ENCODE measurements at places on chromosomes 11 and 22.

GRCh38 chr11:46295312-46296058 is 18.0 kb downstream of the CREB3L1 start:
- DNase-seq = no peak

GRCh38 chr11:47534704-47535251 is 18.2 kb downstream of the CELF1 start:
- DNase-seq = no peak

GRCh38 chr22:30866811-30867271 is 101.7 kb downstream of the MORC2 start:
- peak; percentile 22 for DNase-seq

GRCh38 chr11:73315293-73316020 is 7.4 kb downstream of the ARHGEF17 start:
- no peak for DNase-seq

- no peak for DNase-seq
These were observed 64.8 kb downstream of the MUC15 start for GRCh38 chr11:26507229-26507628.

DNA sequence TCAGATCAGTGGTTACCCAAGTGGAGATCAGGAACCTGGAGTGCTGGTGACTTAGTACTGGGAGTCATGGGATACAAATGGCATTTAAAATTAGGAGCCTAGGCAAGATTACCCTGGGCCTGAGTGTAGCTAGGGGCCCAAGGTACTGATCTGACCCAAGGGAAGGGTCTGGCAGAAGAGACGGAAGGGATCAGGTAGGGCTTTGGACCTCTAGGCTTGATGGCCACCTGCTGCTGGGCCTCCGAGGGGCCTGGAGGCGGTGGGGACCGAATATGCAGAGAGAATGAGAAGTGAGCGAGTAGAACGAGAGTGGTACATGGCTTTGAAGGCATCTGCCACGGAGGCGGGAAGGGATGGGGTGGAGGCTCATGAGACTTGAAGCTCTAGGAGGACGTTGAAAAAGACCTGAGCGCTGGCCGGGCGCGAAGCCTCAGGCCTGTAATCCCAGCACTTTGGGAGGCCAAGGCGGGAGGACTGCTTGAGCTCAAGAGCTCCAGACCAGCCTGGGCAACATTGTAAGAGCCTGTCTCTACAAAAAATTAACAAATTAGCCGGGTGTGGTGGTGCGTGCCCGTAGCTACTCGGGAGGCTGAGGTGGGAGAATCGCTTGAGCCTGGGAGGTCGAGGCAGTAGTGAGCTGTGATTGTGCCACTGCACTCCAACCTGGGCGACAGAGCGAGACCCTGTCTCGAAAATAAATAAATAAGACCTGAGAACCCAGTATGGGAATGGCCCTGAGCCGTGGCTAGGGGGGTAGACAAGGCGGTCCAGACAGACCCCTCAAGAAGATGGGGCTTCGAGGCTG is 563 bp upstream of the PPIL2 start:
- no peak for DNase-seq

GRCh38 chr11:132185726-132186592 is 815.5 kb downstream of the NTM start:
- DNase-seq = no peak

GRCh38 chr22:42945027-42945426 is 69.9 kb downstream of the PACSIN2 start:
- no peak for DNase-seq

DNA sequence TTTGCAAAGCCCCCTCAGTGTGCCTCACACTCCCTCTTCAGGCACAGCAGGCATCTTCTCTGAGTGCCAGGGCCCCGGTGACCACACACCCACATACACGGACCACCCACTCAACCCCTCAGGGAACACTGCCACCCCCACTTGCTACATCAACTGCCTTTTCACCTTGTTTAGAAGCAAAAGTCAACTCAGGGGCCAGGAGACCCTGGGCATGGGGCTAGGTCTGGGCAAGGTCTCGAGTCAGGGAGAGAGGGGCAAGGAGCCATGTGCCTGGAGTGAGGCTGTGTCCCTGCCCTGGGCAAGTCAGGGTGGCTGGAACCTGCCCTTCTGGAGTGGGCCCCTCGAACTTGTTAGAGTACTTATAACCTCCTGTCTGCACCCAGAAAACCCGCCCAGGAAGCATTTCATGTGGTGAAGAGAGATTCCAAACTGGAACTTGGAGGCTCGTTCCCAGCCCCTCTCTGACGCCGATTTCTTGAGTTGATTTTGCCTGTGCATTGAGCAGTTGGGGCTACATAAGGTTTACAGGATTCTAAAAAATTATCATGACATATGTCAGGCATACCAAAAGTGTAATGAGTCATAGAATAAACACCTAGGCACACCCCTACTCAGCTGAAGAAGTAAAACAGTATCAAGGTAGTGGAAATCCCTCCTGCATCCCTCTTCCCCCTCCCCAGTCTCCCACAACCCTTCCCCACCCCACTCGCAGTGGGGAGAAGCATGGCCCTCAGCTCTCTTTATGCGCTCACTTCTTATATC is 74.3 kb downstream of the MYEOV start:
- no peak for DNase-seq

GRCh38 chr11:41042688-41043087 is 416.8 kb downstream of the LRRC4C start:
- no peak for DNase-seq

DNA sequence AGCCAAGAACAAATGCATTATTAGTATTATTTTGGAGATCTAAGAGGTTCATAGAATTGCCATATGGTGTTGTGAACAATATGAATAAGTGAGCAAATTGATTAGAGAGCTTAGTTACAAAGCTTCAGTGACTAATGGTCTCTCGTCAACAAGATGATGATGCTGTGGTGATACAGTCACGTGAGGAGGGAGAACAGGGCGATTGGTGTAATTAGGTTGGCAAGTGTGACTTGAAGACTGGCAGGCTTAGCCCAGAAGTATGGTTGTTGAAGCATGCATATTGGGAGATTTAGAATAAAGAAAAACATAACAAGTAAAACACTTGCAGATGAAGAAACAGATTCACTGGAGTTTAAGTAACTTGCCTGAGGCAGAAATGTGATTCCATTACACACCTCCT is 100.6 kb upstream of the SORL1-AS1 start:
- no peak for DNase-seq

DNA sequence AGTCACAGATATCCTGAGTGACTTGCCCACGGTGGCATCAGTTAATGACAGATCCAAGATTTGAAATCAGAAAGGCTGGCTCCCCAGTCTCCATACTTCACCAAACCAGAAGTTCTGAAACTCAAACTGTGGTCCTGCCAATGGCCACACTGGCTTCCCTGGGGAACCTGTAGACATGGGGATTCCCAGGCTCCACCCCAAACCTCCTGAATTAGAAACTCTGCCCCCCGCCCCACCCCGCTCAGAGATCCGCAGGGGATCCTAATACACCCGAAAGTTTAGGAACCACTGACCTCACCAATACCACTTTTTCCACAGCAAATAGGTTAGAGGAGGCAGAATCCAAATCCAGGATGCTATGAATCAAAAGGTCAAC is 15.3 kb downstream of the RTN4RL2 start:
- DNase-seq = no peak

DNA sequence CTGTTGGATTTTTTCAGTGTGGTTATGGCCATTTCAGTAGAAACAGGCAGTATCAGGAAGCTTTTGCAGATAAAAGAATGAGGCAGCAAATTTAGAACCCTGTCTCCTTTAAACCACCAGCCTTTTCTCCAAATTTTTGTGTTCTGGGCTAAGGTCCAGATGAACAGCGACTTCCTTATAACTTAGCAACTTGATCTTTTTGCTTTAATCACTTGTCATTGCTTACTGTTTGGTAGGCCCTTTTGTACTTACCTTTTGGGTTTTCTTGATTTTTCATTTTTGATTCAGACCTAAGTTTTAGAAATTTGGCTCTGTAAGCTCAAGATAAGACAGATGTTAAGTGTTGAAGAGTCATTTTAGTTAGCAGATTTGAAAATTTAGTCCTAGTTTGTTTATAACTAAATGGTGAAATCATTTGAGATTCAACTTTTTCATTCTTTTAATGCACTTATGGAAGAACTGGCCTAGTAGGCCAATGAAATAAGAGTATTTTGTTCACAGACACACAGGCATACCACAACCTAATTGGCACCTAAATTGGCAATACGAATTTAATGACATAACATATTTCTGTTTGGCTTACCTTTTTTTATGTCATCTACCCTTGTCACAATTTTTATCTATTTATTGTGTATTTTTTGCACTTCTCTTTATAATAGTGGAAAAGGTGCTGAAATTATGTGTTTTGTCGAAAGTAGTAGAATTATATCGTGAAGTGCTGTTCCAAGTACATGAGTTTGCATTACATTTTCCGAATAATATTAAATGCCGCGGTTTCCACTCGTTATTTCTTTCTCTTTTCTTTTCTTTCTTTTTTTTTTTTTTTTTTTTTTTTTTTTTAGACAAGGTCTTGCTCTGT is 2.1 kb downstream of the RTN3 start:
- no peak for DNase-seq

GRCh38 chr11:91093141-91093540 is 870.3 kb upstream of the CHORDC1 start:
- DNase-seq = no peak

DNA sequence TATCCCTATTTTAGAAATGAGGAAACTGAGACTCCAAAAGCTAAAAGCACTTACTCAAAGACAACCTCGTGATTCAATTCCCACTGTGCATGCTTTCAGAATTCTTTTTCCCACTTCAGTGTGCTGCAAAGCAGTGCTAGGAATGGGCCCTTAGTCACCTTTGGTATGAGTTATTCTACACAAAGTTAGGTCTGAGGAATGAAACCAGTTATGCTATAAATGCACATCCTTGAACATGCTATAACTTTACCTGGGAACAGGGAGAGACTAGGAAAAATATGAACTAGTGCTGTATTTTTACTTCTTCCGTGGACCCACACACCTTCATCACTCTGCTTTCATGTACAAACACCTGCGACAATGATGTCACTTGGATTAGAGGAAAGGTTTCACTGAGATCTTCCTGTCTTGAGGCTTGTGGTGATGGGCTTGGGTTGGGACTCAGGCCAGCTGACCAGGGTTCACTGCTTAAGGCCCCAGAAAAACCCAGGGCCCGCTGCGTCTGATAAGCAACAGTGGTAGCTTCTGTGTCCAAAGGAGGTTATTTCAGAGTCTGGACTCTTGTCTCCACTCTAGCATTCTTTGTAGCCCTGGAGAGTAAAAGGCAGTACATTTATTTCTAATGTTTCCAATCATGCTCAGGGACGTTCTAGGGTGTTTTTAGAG is 81.6 kb downstream of the ZC3H12C start:
- no peak for DNase-seq

GRCh38 chr22:22847241-22847640 is 40.4 kb upstream of the IGLL5 start:
- no peak for DNase-seq

DNA sequence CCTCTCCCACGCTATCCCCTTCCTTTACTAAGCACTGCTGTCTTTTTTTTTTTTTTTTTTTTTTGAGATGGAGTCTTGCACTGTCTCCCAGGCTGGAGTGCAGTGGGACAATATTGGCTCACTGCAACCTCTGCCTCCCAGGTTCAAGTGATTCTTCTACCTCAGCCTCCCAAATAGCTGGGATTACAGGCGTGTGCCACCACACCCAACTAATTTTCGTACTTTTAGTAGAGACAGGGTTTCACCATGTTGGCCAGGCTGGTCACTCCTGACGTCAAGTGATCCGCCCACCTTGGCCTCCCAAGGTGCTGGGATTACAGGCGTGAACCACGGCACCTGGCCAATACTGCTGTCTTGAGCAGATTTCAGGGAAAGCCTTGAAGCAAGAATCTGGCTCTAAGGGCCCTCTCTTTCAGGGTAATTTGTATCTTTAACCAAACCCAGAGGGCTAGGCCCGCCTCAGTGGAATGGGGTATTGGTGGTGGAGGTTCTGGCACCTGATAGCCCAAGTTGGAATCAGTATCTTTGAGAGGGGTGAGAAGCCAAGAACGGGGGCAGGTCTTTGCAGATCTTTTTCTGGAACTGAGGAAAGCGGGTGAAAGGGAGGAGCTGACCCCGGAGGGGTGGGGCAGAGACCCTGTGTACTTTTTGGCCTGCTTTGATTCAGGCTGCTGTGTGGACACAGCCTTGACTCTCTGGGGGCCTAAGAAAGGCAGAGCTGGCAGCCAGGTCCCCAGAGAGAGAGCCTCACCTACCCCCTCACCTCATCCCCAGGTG is 37.0 kb downstream of the TRIOBP start:
- DNase-seq = no peak

DNA sequence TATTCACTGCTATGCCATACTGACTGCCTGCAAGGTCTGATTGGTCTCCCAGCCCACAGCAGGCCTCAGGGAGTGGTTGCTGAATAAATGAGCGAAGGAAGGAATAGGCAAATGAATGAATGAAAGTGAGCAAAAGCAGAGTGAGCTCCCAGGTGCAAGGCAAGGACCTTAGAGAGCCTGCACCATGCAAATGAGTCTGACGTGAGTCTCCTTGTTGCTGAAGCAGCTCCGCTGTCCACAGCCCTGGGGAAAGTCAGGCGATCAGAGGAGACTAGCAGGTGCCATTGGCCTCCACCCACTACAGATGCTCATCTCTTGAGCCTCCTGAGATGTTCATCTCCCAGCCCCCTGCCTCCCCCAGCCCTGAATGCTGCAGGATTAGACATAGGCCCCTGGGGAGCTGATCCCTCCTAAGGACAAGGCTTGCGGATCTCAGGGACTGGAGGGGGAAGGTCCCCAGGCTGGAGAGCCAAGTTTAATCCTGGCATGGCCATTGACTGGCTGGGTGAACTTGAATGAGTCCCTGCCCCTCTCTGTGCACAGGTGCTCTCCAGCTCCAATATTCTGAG is 22.1 kb downstream of the GDPD5 start:
- DNase-seq = no peak

- no peak for DNase-seq
These were observed 443.4 kb downstream of the MIAT start for GRCh38 chr22:27100789-27101188.

DNA sequence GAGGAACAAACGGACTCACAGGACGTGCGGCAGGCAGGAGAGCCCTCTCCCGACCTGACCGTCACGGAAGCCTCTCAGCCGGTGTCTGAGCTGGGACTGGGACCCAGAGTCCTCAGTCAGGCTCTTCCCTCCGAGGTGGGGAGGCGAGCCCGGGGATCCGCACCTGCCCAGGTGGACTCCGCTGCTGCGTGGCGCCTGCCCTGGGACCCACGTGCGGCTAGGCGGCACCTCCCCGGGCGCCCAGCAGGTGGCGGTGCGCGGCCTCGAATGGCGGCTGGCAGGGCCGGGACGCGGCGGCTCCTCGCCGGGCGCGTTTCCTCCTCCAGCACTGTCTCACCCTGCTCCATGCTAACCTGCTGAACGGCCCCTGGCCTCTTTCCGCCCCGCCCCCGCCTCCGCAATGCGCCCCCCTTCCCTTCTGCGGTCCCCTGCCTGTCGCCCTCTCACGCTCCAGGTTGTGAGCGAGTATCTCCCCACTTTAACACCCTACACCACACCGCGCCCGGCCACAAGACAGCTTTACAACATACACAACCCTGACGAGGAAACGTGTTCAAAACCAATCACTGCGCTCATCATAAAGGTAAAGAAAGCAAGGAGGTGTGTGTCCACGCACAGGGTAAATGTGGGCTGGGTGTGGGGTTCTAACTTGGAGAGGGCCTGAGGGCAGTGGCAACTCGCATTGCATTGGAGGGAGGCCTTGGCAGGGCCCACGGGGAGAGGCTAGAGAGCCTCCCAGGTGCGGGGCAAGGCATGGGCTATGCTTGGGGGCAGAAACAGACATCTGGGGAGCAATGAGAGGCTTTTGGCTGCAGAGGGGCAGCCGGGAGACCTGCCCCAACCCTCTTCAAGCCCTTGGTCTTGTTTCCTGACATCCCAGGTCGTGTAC is 25.9 kb upstream of the ATXN10 start:
- DNase-seq = peak; percentile 53

Measured in A549 (cell line).